Activated T-cell treated with anti-CD3 and anti-CD28 coated beads, Interleukin-2, amount 50 U/mL, for 48 hours (primary cell): ENCODE measurements at places on chromosomes 12 and 14.

GRCh38 chr12:46084666-46085631, 94.6 kb upstream of the SCAF11 start:
- DNase-seq: no peak

DNA sequence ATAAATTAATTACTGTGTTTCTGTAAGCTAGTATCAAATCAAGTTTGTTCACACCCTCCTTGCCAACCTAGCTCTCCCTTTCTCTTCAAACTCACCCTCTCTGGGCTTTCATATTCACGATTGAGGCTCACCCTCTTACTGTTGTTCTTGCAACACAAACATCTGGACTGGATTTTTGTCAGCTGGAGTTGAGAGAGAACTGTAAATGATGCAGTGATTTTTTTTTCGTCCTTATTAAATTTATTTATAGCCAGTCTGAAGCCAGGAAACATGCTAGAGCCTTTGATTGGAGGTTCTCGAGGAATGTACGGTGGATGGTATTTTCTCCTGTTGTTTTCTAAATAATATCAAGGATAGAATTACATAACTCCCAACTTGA, 485.1 kb downstream of the ZFP36L1 start:
- DNase-seq: no peak

DNA sequence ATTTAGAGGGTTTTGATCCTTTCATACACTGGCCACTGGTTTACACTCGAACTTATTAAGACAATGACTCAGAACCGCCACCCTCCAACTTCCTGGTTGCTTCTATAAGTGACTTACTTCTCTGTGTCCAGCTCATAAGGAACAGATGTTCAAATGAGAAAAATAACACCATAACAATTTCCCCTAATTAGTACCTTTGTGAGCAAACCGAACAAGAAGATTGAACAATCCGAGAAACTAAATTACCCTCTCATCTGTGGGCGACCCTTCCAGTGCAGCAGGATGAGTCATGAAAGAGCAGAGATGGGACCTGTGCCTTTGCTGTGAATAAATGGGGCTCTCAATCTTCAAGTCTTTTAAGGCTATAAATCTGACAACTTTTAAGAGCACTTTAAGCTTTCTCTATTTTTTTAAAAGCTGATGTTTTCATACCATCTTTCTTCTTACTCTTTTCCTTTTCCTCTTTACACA, 146.8 kb upstream of the RASSF8 start:
- DNase-seq: no peak

DNA sequence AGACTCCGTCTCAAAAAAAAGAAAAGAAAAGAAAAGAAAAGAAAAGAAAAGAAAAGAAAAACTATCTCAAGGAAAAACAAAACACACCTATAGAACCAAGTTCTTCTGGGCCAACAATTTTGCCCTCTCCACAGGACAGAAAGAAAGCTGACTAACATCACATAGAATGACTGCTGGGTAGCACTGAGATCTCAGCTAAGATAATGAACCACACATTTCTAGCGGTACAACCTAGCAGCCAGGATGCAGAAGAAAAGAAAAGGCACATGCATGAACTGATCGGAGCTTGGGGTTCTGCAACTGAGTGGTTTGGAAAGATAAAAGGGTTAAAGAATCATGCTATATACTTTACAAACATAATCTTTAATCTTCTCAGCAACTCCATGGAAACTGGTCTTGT, 19.5 kb downstream of the TMED10 start:
- no peak for DNase-seq

GRCh38 chr12:8032242-8033152, at the start of gene FOXJ2:
Gene FOXJ2, plus strand, starts transcription at chr12:8032716. Its CDS starts 7,117 bp downstream, at chr12:8039833.
- peak; percentile 86 for DNase-seq

GRCh38 chr14:30252783-30253674, 305.9 kb upstream of the G2E3 start:
- DNase-seq: no peak

DNA sequence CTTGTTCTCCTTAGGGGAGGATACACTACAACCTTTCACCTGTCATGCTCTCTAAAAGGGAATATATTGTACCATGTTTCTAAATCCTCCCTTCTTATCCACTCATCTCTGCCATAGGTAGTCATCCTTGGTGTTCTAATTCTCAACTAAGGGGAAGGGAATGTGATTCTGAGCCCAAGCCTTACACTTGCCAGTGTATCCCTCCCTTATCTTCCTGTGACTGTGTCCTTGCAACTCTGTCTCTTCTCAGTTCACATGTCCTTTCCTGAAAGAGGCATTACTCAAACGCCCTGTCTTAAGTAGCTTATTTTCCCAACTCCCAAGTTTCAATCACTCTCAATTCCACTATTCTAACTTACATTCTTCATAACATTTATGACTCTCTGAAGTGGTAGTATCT, 44.5 kb upstream of the SYT10 start:
- no peak for DNase-seq

GRCh38 chr14:104112113-104112505, 26.3 kb upstream of the KIF26A start:
- DNase-seq: no peak

DNA sequence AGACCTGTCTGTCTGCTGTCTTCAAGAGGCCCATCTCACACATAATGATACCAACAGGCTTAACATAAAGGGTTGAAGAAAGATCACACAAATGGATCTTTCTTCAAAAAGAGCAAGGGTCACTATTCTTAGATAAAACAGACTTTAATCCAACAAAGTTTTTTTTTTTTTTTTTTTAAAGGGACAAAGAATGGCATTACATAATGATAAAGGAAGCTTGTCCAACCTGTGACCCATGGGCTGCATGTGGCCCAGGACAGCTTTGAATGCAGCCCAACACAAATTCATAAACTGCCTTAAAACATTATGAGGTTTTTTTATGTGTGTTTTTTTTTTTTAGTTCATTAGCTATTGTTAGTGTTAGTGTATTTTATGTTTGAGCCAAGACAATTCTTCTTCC, 6.8 kb upstream of the FAM186B start:
- no peak for DNase-seq

GRCh38 chr12:113334786-113335539, at the start of gene SLC8B1:
Gene SLC8B1, minus strand, starts transcription at chr12:113335109. Its CDS starts 2,231 bp downstream, at chr12:113332878.
- DNase-seq: peak; percentile 96

- no peak for DNase-seq
These were observed 11.2 kb upstream of the SH2B3 start for GRCh38 chr12:111394480-111394879.

- no peak for DNase-seq
These were observed 89.6 kb downstream of the DAAM1 start for GRCh38 chr14:59278111-59278510.
